ENCODE measurements at places on chromosomes 2 and 18.

- DNase-seq, result no peak
These were observed 81.1 kb downstream of the LPIN1 start for GRCh38 chr2:11827547-11827946.

DNA sequence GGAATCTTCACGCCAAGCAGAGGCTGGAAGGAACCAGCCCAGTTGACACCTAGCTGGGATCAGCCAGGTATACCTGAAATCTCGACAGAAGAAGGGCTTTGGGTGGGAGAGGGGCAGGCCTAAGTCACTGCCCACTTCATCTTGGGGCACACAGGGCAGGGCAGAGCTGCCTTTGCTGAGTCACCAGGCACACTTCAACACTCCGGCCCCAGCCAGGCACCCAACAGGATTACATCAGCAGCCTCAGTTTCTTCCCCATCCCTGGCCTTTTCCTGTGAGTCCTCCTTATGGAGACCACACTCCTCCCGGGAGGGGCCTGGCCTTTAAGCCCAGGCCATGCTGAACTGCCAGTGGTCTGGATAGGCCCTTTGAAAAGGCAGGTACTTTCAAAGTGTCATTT lies 201.7 kb upstream of the HS6ST1 start:
- no peak for DNase-seq

DNA sequence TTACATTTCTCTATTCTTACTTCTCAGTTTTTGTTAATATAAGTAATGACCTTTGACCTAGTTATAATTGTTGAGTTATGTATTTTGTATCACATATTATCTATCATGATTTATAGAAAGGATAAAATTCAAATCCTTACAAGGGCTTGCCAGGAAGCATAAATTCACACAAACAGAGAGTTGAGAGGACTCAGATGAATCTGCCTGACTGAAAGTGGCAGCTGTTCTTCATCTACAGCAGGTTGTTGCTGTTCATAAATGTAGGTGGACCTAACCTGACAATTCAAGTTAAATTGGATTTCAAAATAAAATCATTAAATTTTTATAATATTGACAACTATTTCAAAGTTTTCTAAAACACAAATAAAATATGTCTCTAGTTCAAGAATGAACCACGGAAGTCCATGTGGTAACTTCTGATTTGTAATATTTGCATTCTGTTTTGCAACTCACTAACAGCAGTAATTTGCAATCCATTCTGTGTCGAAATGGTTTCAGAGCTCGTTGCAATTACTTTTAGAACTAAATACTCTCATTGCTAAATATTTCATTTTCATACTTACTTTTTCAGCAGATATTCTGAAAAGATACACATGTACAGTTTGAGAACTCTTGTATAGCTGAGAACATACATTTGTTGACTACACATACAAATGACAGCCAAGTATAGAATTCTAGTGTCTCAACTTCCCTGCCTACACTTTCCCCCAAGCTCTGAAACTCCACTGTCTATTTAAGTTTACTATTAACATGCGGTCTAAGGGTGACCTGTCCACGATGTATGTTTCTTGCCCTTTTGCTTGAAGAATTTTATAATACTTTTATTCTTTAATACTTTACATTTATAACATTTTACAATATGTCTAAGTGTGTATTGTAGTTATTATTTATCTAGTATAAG lies 25.7 kb downstream of the SCN7A start:
- no peak for DNase-seq

GRCh38 chr2:242019344-242019743 lies 149.8 kb downstream of the RTP5 start:
- no peak for DNase-seq

- DNase-seq, result peak; percentile 89
These were observed 2.1 kb downstream of the NABP1 start for GRCh38 chr2:191679818-191680600.

GRCh38 chr2:138504546-138505235 lies 3.1 kb downstream of the SPOPL start:
- no peak for DNase-seq

- no peak for DNase-seq
These were observed 131.1 kb downstream of the GULP1 start for GRCh38 chr2:188422726-188423125.

DNA sequence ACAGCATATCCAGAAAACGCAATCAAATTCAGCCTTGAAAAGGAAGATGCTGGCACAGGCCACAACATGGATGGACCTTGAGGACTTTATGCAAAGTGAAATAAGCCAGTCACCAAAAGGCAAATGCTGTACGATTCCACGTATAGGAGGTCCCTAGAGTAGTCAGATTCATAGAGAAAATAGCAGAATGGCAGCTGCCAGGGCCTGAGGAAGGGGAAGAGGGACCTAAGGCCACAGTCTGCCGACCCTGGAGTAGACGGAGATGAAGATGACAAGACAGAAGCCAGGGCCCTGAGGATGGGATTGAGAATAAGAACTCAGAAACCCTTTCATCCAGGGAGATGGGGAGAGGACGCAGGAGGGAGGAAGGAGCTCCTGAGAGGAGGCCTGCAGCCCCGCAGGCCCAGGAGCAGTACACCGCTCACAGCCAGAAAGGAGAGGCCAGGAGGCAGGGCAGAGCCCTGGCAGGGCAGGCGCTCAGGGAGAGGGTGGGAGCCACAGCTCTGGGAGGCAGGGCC lies 8.1 kb upstream of the MTERF4 start:
- DNase-seq, result no peak

DNA sequence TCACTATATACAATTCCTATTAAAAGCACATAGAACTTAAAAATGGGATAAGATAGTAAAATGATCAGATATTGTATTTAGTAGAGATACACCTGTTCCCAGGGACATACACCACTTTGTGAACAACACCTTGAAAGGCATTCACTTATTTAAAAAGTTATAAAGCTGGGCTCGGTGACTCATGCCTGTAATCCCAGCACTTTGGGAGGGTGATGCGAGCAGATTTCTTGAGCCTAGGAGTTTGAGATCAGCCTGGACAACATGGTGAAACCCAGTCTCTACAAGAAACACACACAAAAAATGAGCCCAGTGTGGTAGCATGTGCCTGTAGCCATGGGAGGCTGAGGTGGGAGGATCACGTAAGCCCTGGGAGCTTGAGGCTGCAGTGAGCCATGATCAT lies 90.9 kb downstream of the RAPGEF4 start:
- DNase-seq, result peak; percentile 14

DNA sequence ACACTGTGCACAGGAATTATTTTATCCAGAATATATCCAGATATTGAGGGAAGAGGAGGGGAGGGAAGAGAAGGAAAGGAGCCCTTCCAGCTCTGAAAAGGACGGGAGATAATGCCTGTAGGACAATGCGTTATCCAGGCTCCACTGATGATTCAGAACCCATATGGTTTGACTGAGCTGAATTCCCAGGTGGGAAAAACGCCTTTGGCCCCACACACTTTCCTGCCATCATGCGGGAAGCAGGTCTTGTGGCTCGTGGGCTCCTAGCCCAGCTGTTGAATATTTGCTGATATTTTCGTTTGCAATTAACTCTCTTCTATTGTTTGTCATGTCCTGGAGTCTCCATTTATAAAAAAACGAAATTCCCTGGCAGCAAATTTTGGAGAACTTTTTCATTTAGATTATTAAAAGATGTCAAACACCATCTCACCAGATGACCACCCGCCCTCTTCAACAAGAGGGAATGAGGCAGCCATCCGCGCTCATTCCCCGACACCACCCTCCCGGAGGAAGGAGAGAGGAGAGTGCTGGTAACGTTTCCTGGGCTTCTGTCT lies 8.9 kb downstream of the COL6A3 start:
- peak; percentile 60 for DNase-seq

GRCh38 chr18:31386741-31387140 lies 10.2 kb downstream of the DSG4 start:
- no peak for DNase-seq

GRCh38 chr2:11406267-11406957 lies 59.5 kb downstream of the E2F6 start:
- peak; percentile 85 for DNase-seq

DNA sequence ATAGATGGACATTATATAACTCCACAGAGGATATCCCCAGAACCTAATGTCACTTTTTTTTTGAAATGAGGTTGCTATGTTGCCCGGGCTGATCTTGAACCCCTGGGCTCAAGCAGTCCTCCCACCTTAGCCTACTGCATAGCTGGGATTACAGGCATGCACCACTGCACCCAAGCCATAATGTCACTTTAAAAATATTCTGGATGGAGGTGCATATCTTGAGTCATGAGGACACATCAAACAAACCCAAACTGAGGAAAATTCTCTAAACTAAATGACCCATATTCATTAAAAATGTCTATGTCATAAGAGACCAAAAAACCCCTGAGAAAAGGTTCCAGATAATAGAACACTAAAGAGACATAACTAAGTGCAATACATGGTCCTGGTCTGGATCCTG lies 36.3 kb downstream of the OSGEPL1 start:
- no peak for DNase-seq

DNA sequence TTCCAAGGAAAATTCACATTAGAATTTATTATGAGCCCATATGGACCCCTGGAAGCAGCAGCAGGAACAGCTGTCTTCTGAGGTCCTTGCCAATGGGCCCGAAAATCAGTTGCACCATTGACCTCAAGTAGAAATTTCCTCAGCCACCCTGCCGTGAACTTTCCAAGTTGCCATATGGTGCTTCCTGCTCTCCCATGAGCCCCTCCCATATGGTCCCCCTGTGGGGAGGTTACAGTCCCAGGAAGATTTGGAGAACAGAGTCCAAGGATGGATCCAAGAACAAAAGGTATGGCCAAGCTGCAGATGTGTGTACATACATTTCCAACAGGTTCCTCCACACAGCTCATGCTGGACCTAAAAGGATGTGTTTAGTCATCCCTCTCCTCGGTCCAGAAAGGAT lies 34.6 kb downstream of the DIPK1C start:
- DNase-seq, result no peak

GRCh38 chr2:148013876-148014275 lies 6.7 kb downstream of the ORC4 start:
- no peak for DNase-seq

- DNase-seq, result no peak
These were observed 134.0 kb downstream of the C2orf74 start for GRCh38 chr2:61295981-61296380.

DNA sequence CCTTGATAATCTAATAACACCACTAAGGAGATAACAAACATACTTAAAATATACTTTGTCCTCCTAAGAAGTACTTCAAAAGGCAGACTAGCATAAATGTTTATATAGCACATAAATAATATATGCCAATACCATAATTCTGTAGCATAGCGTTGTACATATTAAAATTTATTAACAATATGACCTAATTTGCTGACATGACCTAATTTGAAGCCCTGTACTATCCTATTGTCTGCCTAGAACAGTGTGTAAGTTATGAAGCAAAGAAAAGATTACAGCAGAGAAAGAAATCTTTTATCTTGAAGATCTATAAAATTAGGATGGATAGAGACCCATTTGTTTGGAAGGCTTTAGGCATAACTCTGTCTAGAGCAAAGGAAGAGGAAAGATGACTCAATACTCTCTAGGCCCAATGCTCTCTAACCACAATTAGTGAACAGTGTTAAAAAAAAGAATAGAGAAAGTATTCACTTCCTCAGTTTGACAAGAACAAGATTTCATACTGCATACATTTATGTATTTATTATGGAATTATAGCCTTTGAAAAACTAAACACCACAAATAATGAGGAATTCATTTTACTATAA lies 231.3 kb downstream of the ZRANB3 start:
- peak; percentile 38 for DNase-seq

DNA sequence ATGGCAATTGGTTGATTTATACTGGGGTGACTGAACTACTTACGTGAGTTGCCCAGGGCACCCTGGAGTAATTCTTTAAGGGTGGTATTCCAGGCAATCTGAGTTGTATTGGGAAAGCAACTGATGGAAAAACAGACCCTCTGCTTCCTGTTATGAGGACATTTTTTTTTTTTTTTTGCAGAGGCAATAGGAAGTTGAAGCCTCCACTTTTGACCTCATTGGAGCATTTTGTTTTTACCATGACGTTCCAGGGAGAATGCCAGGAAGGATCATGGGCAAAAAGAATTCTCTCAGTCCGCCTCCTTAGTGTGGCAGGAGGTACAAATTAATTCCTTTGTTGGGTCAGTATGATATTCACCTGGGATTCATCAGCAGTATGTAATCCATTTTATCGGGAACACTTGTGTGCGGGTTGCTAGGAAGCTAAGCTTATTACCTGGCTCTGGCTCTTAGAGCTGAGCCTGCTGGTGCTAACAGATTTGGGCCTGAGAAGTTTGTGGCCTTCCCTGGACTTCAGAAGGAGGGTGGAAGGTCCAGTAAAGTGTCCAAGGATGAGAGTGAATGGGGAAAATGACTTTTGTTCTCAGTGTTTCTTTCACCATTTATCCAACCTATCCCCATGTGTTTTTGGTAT lies 272.9 kb upstream of the EPAS1 start:
- DNase-seq, result no peak

DNA sequence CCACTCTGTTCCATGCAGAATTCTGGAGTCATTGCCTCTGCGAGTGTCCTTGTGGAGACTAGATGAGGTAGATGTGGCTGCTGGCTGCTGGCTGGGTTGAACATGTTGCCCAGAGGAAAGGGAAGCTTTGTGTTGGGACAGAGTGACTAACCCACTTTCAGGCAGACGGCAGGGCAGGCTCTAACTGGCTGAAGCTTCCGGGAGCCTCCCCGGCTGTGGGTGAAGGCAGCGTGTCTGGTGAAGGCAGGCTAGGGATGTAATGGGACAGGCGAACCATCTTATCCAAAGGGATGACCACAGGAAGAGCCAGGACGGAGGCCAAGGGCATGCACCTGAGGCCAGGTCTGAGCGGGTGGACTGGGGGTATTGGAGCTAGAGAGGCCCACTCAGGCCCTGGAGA lies 16.0 kb downstream of the ASPRV1 start:
- DNase-seq, result peak; percentile 9

DNA sequence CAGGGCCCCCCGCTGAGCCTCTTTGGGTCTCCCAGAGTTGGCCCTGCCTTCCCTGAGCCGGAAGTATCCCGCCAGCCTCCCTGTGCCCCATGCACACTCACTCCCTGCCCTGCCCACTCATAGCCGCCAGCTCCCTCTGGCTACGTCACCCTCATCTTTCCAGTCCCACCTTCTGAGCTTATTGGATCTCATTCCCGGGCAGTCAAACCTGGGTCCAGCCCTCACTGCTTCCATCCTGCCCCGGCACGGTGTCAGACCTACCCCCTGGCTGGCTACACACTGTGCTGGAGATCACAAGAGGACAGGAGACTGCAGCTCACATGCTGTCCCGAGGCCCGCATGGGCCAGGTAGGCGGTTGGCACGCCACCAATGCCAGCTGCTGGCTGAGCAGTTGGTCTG lies 147.2 kb downstream of the ASB1 start:
- DNase-seq, result no peak

GRCh38 chr2:176595986-176596385 lies 326.7 kb downstream of the MTX2 start:
- peak; percentile 28 for DNase-seq

GRCh38 chr18:2547477-2548087 lies 23.7 kb downstream of the METTL4 start:
- DNase-seq, result peak; percentile 40
